ENCODE measurements at places on chromosomes 12 and 14.

DNA sequence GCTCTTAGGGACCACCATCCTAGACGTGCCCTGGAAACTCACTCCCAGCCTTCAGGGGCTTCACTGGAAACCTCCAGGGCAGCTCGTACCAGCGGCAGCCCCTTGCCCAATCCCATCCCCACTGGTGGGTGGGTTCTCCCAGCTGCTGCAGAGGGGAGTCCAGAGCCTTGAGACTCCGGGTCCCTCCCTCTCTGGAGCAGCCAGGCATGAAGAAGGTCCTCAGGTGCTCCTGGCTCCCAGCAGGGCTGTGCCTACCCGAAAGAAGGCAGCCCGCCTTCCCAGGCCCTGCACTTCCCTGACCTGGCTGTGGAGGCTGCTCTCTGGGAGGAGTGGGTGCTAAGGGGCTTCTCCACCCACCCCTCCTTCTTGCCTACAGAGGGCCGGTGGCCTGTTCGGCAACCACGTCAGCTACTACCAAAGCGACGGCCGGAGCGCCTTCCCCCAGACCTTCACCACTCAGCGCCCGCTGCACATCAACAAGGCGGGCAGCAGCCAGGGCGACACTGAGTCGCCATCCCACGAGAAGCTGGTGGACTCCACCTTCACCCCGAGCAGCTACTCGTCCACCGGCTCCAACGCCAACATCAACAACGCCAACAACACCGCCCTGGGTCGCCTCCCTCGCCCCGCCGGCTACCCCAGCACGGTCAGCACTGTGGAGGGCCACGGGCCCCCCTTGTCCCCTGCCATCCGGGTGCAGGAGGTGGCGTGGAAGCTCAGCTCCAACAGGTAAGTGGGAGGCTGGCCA is 115.5 kb upstream of the FKBP4 start:
- no peak for DNase-seq

DNA sequence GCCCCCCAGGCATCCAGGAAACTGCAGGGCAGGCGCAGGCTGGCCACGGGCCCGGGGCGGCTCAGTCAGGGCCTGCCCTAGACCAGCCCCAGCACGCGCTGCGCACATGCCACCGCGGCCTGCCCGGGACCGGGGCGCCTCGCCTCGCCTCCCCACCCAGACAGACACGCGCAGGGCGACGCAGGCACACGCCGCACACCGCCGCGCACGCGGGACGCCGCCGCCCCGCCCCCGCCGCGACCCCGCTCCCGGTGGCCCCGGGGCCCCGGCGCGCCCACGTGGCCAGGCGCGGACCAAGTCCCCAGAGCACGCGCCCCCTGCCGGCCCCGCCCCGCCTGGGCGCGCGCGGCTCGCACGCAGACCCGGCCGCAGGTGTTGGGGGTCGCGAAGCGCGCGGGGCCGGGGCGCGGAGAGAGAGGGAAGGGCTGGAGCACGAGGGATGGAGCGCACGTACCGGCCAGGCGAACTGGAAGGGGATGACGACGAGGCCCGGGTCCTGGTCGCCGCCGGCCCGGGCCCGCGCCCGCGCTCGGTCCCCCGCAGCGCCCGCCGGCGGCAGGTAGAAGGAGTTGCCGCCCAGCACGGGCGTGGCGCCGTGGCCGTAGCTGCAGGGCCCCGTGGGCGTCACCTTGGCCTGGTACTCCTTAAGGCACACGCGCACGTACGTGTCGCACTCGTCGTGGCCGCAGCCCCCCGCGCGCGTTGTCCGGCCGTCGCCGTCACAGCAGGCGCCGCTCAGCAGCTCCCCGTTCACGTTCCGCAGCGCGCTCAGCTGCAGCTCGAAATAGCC is 1.1 kb downstream of the JAG2 start:
- no peak for DNase-seq

DNA sequence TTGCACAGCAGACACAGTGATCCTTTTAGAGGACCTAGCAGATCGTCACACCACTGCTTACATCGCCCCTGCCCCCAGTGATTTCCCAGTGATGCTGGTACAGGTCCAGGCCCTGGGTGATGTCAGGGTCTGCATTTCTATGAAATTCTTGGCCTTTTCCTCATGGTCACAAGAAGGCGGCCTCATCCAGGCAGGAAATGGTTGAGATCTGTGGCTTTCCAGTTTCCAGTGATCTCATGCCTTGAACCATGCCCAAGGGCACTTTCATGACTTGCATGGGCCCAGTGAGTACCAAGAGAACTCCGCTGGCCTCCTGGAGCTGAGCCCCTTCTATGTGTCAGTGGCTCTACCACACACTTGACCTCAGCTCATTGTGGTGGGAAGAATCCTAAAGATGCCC is 41.9 kb upstream of the BDKRB2 start:
- no peak for DNase-seq

GRCh38 chr12:117684471-117684870 is 284.3 kb downstream of the KSR2 start:
- no peak for DNase-seq

- DNase-seq, result no peak
Observed at GRCh38 chr12:12229556-12230092, 37.2 kb downstream of the LRP6 start.

GRCh38 chr14:58752771-58753201 is 115.0 kb downstream of the DACT1 start:
- DNase-seq, result no peak

DNA sequence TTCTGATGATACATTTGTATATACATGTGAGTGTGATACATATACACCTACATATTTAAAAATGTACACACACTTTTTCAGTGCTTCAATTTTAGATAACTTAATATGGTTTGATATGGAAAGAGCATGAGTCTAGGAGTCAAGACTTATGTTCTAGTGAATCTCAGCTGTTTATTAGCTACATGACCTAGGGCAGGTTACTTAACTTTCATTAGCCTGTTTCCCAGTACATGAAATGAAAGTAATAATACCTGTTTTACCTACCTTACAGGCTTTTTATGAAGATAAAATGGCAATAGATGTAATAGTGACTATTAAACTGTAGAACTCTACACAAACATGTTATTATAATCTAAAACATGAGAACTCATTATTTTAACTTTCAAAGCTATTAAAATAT is 39.5 kb downstream of the KIF21A start:
- no peak for DNase-seq

GRCh38 chr12:77522247-77522646 is 308.4 kb upstream of the NAV3 start:
- DNase-seq, result no peak

DNA sequence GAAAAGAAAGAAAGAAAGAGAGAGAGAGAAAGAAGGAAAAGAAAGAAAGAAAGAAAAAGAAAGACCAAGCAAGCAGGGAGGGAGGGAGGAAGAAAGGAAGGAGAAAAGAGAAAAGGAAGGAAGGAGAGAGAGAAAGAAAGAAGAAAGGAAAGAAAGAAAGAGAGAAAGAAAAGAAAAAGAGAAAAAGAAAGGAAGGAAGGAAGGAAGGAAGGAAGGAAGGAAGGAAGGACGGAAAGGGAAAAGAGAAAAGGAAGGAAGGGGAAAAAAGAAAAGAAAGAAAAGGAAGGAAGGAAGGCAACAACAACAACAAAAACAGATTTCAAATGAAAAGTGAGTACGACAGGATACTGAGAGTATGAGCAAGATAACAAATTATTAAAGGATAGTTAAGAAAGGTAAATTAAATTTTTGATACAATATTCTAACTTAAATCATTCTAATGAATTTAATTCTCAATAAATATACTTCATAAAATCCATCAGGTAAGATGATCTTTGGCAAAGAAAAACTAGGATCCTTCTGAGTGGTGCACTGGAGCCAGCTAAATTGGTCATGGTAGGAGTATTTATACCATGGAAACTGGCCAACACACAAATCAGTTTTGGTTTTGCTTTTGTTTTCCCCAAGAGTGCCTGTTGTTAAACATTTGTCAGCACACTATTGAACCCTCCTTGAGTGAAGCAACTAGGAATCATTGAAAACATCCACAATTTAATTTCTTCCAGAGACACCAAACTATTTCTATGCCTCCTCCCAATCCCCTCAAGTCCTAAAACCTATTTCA is 56.1 kb upstream of the DYRK2 start:
- DNase-seq, result no peak

- DNase-seq, result no peak
Observed at GRCh38 chr14:71021347-71022011, 114.2 kb downstream of the PCNX1 start.

DNA sequence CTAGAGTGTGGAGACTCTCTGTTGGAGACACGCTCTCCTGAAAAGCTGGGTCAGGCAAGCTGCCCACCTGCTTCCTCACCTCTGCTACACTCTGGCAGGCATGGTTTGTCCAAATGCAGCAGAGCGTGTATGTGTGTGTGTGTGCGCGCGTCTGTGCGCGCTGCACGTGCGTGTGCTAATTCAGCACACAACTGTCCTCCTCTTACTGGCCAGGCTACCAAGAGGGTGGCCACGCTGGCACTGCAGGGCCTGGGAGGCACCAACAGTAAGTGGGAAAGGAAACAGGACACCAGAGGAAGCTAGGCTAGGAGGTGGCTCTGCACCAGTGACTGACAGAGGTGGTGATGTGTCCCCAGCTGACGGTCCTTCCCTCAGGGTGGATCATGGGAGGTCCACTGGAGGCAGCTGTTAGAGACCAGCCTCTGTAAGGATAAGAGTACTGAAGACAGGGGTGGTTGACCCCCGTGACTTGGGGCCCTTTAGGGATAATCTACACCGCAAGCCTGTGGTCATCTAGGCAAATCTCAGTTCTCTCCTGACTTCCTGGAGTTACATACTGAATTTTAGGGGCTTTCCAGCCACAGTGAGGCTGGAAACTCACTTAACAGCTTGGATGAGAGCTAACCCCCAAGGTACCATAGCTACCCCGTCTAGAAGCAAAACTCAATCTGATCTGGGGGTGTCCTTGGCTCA is 15.6 kb upstream of the TFCP2 start:
- no peak for DNase-seq

DNA sequence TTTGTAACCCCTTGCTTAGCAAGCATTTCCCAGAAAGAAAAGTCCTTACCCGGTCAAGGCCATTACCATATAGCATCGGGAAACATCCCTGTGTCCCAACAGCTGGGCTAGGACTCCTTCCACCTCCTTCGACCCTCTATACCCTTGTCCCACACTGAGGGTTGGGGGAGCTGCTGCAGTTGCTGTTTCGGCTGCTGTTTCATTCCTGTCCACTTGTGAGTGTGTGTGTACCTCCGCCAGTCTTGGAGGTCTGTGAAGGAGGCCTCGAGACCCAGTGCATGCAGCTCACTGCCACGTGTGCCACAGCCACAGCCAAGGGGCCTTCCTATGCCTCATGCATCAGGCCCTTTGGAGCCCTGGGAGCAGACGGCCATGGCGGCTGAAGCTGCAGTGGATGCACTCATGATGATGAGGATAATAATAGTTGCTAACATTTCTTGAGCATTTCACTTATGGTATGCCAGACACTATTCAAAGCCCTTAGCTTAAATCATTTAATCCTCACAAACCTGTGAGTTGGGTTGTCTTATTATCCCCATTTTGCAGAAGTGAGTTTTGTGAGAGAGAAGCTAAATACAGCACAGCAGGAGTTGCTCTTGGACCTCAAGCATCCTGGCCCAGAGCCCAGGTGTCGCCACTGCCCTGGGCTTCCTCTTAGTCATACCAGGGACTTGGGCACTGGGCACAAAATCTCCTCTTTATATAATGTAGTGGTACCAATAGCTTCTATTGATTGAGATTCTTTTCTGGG is 156.5 kb downstream of the PRKCH start:
- DNase-seq, result no peak

DNA sequence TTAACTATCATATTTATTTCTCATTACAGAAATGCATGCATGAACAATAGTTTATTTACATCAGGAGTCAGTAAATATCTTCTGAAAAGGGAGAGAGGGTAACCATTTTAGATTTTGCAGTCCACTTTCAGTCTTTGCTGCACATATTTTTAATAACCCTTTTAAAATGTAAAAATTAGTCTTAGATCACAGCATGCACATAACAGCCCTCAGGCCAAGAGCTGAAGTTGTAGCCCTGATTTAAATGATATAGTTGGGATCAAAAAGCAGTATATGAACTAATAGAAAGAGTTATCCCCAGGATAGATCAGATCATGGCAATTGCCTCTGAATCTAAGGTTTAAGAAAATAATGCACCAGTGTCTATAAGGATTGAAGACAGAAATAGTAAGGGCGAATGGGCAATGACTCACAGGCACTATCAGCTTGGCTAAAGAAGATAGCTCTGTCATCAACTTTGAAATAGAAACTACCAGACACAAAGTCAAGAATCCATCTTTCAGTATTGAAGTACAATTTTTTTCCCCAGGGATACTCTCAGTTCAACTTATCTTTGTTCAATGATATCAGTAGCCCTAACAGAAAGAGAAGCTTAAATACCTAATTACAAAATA is 13.1 kb upstream of the CLEC7A start:
- no peak for DNase-seq

DNA sequence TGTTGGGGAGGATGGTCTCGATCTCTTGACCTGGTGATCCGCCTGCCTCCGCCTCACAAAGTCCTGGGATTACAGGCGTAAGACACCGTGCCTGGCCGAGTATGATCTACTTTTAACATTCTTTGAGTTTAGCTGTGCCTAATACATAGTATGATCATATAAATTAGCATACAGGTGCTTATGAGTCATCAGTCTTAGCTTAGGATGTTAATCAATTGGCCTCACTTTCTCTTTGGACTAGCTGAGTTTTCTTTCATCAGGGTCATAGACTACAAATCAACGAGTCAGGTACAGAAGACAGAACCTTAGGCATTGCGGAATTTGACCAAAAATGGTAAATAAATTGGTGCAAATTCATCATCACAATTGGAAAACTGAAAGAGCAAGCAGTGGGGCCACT is 2.2 kb downstream of the SLC25A21 start:
- DNase-seq, result no peak

GRCh38 chr12:124326104-124326503 is 31.2 kb downstream of the RFLNA start:
- DNase-seq, result no peak

- no peak for DNase-seq
Observed at GRCh38 chr12:13209436-13210235, 13.1 kb downstream of the EMP1 start.

- no peak for DNase-seq
Observed at GRCh38 chr14:69682136-69682535, 70.7 kb downstream of the SUSD6 start.
